Left ventricle myocardium superior (tissue), 1 donor: ENCODE measurements at places on chromosomes 3 and 15. TPM values are rescaled to one million over a fixed set of nuclear protein-coding genes. Genes with fewer than 3 reads are reported as not detected.

GRCh38 chr3:12352755-12353154 lies 63.9 kb downstream of the PPARG start:
- no peak for DNase-seq

DNA sequence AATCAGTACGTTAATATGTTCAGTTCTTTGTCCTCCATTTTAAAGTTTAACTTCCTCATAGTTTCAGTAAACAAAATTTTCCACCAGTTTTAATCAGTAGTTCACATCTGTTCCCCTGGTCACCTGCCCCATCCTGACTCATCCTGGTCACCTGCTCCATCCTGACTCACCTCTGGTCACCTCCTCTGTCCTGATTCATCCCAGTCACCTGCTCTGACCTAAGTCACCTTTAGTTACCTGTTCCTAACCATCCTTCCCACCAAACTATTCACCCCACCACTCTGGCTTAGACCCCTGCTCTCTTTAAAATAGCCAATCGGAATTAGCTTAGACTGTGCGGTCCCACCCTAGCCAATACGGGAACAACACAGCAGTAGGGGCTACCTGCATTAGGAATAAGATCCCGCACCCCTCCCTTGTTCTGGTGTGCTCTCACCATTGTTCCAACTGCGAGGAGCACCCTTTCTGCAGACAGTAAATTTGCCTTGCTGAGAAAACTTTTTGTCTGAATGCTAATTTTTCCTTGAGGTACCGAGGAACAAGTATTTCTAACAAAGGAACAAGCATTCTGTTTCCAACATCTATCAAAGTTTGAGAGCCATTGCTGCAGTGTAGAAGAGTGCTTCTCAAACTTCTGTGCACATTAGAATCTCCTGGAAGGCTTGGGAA lies 169.3 kb downstream of the ADAMTS17 start:
- no peak for DNase-seq

DNA sequence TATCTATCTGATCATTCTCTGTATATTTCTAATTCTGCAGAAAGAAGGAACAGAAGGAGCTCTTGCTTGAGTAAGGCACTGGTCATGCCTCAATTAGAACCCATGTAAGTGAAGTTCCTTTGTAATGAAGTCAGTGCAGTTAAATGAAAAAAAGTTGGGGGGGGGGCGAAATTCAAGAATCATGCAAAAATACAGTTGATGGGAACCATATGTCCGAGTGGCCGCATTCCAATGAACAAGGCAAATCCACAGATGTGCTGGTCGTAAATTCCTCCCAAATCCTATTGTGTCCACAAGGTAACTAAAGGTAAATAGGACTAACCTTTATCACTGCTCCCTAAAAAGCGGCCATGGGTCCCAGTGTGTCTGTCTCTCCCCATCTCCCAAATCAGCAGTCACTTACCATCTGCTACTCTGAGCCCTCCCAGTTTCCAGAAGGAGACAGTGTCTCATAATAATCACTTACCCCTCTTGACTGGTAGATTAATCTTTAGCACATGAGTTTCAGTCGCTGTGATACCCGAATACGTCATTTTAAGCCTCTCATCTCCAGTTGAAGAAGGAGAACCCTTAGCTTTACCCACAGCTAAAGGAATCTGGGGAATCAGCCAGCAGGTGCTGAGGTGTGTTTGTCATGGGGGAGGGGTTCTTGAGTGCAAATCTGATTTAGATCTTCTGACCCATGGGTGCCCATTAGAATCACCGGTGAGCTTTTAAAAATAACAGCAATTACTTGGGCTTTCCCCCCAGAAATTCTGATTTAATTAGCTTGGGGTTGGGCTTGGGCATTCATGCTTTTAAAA lies 56.3 kb upstream of the EPHB3 start:
- DNase-seq, result no peak

DNA sequence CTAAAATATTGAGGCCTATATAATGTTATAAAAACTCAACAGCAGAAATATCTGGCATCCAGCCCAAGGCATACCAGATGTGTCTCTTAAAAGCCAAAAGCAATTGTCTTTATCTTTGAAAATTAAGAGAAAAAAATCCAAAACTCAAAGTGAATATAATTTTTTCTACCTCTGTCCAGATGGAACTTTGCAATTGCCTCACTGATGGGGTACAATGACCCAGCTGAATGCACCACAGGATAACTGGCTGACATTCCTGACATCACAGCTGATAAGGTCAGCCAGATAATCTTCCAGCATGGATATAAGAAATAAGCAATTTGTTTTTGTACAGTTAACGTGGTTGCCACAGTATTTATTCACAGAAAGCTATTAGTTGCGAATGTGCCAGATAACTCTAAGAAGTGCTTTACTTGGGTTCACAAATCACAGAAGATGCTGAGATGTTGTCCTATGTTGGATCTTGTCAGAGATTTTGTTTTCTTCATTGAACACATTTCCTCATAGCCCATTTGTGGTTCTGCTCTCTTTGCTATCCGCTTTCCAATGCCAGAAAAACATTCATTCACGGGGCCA lies 566.9 kb upstream of the CCDC54 start:
- no peak for DNase-seq

DNA sequence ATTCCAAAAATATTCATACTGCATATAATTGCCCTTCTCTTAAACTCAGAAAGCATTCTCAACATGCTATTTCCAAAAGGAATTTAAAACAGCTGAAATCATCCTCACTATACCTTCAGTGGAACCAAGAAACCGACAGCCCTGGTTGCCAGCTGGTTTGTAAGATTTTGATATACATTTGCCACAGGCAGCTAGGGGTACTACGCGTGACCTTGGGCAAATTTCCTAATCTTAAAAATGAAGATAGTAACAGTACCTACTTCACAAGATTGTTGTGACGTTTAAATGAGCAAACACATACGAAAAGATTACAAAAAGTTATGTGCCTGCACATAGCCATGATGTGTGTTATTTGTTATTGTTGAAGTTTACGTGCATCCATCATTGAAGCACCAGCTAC lies 7.3 kb downstream of the C3orf70 start:
- DNase-seq, result no peak

DNA sequence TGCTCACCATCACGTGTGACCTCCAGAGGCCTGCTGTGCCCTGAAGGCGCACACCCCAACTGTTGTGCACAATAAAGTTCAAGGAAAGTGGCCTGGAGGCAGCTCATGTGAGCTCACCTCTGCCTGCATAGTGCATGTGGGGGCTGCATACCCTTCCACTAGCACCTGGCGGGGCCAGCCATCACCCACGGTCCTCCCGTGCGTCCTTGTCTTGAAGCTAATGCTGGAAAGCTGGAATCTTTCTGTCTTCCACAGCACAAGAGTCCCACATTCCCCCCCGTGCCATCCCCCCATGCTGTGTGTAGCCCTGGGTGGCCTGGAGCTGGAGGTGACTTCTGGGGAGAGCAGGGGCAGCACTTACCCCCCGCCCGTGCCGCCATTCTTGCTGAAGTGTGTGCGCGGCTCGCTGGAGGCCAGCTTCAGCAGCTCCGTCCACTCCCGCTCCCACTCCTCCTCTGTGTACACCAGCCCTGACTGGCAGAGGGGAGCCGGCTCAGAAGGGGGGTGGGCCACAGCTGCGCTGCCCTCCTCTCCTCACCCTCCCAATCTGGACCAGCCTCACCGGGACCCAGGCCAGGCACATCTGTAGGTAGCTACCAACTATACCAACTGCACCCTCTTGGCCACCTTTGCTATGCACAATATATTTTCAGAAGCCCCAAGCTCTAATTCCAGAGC lies 199.5 kb downstream of the KLF13 start:
- DNase-seq, result no peak

DNA sequence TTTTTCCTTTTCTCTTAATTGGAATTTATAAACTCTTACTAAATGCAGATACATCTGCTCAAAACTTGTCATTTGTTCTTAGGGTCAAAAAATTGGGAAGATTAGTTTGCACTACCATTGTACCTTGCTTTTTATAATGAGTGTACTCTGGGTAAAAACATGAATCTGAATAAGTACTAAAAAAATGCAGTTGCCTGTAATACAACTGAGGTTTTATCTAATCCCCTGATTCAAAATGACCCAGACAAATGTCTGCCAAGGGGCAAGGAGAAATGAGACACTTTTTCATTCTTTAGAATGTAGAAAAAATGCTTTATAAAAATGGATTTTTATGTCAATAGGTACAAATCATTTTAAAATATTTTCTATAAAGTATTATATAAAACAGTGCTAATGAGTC lies 42.4 kb downstream of the RASA2 start:
- no peak for DNase-seq

DNA sequence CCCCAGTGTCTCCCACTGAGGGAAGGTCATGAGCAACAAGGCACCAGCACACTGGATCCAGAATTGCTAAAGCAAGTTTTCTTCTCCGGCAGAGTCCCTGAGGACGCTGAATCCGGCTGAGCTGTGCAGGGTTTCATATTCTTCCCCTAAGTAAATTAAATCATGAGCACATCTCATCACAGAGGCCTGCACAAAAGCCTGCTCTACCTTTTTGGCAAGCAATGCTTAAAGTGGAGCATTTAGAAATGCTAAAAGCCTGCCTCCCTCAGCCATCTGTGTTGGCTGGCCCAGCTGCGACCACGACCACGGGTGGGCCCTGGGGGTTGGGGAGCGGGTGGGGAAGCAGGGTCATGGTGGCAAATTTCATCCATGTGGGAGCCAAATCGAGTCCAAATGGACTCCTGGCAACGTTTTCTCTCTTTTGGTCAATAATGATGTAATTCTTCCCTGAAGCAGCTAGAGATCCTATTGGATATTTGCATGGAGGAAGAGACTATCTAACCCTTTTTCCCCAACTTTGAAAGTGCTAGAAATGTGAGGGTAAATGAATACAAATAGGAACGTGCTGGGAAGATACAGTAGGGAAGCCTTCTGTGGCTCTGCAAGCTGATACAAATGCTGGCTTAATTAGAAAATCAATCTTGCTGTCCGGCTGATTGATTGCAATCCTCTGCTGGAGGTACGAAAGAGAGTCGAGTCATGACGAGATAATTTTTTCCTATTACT lies 532.8 kb upstream of the TBL1XR1 start:
- DNase-seq, result peak; percentile 67

DNA sequence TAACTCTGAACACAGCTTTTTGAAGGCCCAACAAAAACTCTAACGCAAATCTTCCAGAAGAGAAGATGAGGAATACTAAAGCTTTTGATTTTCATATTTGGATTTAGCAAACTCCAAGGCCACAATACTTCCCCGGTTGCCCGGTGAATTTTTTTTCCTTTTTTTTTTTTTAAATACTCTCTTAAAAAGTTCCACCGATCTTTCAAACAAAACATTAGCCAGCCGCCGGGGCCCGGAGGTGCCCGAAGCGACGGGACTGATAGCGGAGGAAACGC lies 2.3 kb downstream of the FOXL2 start:
- no peak for DNase-seq

GRCh38 chr3:69806735-69807438 lies 67.6 kb downstream of the MITF start:
- no peak for DNase-seq

DNA sequence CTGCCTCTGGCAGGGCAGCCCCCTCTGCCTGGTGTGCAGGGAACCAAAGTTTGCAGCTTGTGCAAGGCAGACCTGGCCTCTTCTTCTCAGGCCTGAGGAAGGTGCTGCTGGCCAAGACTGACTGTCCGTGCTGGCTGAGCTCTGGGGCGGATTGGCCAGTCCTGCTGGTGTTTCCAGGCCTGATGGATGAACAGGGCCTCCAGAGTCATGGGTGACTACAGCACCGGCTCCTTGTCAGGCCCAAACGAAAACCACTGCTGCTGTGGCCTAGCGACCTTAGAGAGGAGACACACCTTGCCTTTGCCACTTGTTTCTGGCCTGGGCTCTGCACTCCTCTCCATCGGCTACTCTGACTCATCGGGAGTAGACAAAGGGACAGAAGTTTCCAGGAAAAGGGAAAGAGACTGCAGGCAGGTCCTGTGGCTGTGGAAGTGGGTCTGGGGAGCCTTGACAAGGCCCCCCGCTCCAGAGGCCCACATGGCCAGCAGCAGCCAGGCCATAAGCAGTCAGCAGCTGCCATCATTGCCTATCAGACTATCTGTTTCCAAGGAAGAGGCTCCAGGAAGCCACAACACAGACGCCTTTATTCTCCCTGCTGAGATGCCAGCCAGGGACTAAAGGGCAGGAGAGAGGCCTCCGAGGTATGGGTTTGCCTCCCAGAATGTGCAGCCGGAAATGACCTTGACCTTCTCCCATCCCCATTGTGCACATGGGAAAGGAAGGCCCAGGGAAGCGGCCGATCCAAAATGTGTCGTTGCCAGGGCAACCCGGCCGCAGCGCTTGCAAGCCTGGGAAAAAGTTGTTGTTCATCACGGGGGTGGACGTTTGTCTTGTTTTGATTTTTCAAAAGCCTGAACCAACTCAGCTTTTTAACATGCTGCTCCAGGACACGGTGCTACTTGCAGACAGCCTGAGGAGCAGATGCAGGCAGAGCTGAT lies 160.5 kb downstream of the CHSY1 start:
- DNase-seq, result peak; percentile 74

DNA sequence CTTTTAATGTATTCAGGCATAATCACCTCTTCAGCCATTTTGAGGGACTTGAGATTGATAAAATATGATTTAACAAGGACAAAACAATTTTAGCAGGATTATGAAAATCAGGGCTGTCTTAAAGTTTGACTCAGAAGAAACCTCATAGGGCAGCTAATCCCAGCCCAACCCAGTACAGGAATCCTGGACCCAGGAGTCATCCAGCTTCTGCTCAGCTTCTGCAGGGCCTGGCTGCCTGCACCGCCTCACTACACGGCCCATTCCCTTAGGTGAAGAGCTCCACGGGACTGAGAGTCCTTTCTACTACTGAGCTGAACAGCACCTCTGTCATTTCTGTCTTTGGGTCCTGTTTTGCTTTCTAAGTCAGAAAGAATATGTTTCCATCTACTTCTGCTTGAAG lies 37.5 kb downstream of the ARHGAP31 start:
- peak; percentile 35 for DNase-seq

GRCh38 chr3:32384938-32385337 lies 6.7 kb upstream of the CMTM7 start:
- no peak for DNase-seq

DNA sequence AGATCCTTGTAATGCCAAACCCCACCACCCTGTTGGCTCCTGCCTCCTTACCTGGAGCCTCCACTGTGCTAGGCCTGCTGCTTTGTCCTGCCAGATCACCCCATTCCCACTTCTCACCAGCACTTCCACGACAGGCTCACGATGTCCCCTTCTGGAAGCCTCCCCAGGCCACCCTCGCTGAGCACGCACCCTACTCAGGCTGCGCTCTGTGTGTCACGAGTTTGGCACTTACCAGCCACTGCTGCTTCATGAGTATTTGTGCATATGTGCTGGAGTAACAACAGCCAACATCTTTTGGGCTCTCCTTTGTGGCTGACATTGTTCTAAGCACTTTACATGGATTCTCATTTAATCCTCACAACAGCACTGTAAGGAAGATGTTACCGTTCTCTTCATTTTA lies 58.1 kb downstream of the PDIA5 start:
- no peak for DNase-seq

The NPAP1 gene
- not detected for total RNA-seq

The CFAP100 gene
- not detected for total RNA-seq

The EBLN2 gene
- 0.69 TPM for total RNA-seq

The EOMES gene
- 0.17 TPM for total RNA-seq

The NR1I2 gene
- 0.12 TPM for total RNA-seq

The FYTTD1 gene
- 71.8 TPM for total RNA-seq
